ENCODE measurements at places on chromosomes 1 and 21.

DNA sequence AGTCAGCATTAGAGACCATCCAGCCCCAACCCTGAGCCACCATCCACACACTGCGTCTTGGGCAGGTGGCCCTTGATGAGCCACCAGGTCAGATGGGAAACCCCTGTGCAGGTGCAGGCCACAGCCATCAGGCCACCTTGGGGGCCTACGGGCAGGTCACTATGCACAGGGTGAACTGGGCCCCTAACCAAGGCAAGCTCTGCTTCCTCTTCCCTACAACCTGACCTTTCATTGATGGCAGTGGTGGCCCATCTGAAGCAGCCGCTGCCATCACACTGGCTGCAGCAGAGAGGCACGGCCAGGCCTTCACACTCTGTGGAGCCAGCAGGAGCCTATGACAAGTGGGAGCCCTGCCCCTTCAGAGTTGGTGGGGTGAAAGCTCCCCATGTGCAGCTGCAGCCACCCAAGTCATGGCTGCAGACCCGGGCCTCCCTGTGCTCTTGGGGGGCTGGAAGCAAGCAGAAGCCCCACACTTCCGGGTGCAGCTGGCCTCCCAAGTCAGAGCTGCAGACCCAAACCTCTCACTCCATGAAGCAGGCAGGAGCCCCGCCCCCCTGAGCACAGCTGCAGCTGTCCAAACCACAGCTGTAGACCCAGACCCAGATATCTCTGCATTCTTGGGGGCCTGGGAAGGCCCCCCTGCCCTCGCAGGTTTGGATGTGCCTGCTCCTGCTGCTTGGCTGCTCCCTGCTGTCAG is 681.5 kb downstream of the MATN1 start:
- no peak for DNase-seq

DNA sequence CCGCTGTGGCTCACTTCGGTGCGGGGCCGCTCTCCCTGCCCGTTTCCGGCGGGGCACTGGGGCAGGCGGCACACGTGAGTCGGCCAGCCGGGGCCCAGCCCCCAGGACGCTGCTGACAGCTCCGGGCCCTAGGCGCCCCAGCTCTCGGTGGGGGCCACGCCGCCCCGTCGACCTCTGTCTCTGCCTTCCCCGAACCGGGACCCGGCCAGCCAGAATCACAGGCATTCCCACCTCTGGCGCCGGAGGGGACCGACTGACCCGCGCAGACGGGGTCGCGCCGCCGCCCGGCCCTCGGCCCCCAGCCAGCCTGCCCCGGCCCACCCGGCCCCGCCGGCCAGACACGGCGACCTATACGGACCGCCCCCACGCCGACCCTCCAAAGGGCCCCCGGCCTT is 755 bp downstream of the SCMH1 start:
- DNase-seq: peak; percentile 71

DNA sequence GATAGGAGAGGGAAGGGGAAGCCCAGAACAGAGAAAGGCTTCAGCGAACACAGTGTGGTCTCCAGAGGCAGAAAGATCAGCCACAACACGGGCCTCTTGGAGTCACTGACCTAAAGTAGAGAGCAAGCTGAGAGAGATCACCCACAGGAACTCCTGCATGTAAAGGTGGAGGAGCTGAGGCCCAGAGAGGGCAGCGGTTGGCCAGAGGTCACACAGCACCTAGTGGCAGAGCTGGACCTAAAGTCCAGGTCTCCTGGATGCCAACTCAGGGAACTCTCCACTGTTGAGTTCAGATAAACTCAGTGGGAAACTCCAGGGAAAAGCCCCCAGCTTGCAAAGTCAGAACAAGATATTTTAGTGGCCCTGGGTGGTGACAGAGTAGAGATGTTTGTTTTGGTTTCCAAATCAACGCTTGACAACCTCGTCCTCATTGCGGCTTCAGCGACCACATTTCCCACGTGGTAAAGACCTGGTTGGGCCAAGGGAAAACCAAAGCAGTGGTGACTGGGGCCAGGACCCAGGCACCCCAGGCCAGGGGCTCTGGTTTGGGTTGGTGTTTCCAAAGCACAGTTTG is 4.6 kb downstream of the IFFO2 start:
- DNase-seq: peak; percentile 90

DNA sequence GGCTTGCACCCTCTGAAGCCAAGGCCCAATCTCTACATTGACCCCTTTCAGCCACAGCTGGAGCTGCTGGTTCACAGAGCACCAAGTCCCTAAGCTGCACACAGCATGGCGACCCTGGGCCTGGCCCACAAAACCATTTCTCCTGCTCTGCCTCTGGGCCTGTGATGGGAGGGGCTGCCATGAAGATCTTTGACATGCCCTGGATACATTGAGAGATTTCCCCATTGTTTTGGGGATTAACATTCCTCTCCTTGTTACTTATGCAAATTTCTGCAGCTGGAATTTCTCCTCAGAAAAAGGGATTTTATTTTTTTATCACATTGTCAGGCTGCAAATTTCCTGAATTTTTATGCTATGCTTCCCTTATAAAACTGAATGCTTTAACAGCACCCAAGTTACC is 235.8 kb downstream of the COL11A1 start:
- no peak for DNase-seq

- DNase-seq: no peak
These were observed 64.9 kb upstream of the PRRX1 start for GRCh38 chr1:170599033-170599432.

DNA sequence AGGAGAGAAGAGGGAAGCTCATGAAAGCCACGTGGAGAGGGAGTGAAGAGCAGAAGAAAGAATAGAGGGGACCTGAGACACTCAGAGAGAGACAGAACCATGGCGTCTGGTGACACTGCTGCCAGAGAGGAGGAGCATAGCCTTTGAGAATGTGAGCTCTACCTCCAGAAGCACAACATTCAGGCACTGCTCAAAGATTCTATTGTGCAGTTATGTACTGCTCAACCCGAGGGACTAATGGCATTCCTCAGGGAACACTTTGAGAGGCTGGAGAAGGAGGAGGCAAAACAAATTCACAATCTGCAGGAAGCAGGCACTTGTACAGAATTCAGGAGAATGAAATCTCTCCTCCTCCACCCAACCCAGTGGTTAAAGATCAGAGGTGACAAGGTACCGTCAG is 45.1 kb downstream of the BTBD8 start:
- no peak for DNase-seq

GRCh38 chr1:48923116-48923515 is 146.4 kb upstream of the BEND5 start:
- DNase-seq: no peak

GRCh38 chr21:45557616-45558043 is 15.4 kb upstream of the SLC19A1 start:
- DNase-seq: no peak

- DNase-seq: no peak
These were observed 5.8 kb downstream of the ID3 start for GRCh38 chr1:23553231-23554126.

- no peak for DNase-seq
These were observed at the start of gene PDC for GRCh38 chr1:186461014-186461413. Gene PDC, minus strand, starts transcription at chr1:186461114. Its CDS starts 11,655 bp downstream, at chr1:186449459.

DNA sequence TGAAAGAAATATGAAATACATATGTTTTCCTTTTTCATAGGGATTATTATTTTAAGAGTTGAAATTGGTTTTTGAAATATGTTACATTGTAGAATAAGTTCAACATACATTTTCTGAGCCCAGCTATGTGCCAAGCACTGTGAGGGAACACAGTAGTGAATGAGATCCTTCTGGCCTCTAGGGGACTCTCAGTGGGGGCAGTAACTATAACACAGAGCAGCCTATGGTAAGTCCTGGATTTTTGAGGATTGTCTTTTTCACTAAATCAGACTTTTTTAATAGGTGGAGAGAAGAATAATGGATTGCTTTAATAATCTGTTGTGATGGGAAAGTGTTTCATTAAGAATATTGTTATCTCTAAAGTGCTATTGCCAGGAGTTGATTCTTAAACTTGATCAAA is 2.4 kb downstream of the DNAJC6 start:
- no peak for DNase-seq

GRCh38 chr1:37755290-37755689 is 9.6 kb downstream of the EPHA10 start:
- DNase-seq: no peak

DNA sequence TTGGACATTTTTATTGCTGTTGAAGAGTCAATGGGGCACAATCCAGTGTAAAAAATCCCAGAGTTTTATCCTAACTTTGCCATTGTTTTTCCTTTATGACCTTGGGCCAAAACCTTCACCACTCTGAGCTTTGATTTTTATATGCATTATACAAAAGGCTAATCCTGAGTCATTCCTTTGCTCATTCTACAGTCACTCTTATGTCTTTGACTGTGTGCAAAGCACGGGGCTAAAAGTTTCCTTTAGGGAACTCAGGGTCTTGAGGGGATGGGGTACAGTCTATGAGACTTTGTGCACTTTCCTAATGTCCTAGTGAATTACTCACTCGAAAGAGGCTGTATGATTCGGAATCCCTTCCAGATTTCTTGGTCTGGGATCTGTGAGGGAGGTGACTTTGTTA is 543.2 kb upstream of the CAMK1G start:
- DNase-seq: no peak

DNA sequence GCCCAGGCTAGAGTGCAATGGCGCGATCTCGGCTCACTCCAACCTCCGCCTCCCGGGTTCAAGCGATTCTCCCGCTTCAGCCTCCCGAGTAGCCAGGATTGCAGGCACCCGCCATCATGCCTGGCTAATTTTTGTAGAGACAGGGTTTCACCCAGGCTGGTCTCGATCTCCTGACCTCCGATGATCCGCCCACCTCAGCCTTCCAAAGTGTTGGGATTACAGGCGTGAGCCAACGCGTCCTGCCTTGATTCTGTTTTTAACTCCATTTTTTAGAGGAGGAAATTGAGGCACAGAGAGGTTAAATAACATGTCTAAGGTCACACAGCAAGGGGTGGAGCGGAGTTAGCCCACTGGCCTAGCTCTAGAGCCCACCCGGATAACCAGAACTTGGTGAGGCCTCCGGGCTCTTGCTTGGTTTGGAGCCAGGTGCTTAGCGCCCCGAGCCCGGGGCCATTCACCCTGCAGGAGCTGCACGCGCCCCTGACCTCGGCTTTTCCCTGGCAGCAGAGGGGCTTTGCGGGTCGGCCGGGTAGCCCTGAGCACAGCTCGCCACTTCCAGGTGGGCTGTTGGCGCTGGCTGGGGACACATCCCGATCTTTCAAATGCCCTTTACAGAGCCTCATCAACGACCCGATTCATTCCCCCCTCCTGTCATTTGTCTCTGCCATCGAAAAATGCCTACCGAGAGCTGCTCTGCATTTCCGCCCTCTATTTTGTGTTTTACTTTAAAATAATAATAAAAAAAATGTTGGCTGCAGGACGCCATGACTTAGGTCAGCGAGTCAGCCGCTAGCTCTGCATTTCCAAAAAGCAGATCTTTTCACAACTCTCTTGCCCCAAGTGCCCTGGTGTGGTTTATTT is 11.2 kb downstream of the SIM2 start:
- no peak for DNase-seq

- DNase-seq: no peak
These were observed 171.9 kb upstream of the NR5A2 start for GRCh38 chr1:199855580-199855979.

DNA sequence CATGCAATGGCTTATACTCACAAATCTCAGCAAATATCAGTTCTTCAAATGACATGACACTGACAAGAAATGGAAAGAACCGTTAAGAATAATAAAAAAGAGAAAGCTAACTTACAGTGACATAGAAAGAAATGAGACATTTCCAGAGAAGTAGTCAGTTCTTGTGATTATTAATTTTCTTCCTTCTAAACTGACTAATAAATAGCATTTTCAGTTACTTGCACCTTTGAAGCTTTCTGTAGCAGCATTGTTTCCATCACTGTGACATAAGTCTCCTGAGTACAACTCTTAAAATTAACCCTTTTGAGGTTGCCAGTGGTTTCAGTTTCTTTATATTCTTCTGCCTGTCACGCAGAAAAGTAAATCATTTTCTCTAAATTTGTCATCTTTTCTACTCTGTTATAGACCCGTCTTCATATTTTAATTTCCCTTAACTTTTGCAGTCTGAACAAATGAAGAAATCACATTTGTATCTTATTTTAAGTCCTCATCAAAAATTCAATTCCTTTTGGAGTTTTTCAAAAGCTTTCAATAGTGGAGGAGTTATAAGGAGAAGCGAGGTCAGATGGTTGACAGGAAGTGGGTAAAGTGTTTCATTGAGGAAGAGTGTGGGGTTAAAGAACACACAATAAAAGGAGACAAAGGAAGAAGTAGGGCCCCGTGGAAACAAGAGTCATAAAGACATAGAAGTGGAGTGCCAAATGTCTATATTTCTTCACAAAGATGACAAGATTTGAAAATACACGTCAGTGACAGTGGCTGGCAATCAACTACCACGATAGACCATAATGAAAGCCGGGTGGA is 57.9 kb upstream of the S1PR1 start:
- DNase-seq: peak; percentile 23
